ENCODE measurements at places on chromosomes 12 and 14.

- DNase-seq: no peak
These were observed 124.7 kb downstream of the TTC6 start for GRCh38 chr14:37720131-37720530.

DNA sequence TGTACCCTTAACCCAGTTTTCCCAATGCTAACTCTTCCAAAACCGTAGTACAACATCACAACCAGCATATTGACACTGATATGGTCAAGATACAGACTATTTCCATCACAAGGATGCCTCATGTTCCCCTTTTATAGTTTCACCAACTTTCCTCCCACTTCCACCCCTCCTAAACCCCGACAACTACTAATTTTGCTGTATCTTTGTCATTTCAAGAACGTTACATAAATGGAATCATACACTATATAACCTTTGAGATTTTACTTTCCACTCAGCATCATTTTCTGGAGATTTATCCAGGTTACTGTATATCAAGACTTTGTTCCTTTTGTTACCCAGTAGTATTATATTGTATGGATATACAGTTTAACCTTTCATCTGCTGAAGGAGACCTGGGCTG is 88.9 kb downstream of the MED13L start:
- no peak for DNase-seq

DNA sequence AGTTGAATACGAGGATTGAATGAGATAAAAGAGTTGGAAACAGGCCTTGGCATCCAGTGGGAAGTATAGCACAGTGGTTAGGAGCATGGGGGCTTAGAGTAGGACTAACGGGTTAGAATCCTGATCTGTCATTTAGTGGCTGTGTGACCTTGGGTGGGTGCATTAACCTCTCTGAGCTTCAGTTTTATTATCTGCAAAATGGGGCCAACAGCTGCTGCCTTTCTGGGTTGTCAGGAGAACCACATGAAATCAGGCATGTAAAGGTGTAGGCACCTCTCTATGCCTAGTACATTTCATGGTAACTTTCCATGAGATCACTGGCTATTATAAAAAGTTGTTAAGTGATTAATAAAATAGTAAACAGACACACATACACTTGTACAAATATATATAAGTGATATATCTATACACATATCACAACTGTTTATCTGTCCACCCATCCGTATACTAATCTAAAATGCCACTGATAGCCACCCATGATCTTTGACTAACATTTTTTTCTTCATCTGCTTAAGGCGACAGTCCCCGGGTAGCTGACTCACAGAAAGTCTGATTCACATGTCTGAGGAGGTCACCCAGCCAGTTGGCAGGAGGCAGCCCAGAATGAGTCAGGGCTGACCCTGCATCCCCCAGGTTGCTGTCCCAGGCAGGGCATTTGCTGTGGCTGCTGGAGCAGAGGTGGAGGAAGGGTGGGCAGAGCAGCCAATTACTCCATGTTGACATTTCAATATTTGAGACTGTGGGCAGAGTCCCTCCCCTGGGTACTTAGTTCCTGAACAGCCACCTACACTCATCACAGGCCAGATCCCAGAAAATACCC is 125.6 kb upstream of the NOS1 start:
- no peak for DNase-seq

- DNase-seq: no peak
These were observed 856.6 kb upstream of the MGAT4C start for GRCh38 chr12:87112571-87113345.

DNA sequence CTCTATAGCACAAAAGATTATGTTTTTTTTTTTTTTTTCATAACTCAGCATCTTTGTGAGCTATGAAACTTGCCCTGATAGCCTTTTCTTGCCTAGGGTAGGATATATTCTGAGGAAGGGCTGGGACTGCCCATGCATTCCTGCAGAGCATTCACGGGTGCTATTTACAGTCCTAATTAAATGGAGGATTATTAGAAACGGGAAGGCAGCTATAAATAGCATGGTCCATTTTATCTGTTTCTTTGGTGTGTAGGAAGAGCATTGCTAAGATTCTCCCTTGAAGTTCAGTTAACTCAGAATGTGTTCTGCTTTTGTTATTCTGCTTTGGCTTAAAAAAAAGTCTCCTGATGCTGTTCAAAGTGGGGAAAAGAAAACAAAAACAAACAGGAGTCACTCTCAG is 630.9 kb downstream of the DIO2 start:
- DNase-seq: no peak

GRCh38 chr12:125247477-125247876 is 182.2 kb downstream of the AACS start:
- no peak for DNase-seq

DNA sequence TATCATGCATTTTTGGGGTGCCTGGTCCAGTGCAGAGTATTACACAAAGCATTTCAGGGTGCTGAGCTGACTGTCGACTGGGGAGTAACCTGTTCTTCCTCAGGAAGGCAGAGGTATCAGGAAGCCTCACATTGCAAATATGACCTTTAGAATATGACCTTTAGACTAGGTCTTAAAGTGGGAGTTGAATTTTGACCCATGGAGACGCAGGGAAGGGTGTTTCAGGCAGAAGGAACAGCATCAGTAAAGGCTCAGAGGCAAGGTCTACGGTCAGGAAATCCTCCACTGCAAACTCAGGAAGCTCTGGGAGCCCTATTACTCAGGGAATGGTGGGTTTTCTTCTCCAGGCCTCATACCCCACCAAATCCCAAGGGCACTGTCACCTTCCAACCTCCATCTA is 11.3 kb downstream of the HNF1A start:
- DNase-seq: no peak

DNA sequence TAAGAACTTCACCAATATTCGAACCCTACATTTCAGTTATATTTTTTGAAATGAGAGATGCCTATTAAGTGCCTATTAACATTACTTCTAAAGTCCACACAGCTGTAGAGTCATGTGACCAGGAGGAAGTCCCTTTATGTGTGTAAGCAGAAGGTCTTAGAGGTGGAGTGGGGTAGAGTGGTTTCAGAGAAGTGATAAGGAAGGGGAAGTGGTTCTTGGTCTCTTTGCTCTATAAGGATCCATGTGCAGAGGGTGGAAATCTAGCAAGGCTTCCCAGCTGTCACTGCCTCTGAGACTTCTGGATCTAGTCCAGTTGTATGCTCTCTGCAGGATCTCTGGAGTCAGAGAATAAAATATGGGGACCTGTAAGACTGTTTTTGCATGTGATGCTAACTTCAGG is 673.9 kb downstream of the FLRT2 start:
- no peak for DNase-seq

DNA sequence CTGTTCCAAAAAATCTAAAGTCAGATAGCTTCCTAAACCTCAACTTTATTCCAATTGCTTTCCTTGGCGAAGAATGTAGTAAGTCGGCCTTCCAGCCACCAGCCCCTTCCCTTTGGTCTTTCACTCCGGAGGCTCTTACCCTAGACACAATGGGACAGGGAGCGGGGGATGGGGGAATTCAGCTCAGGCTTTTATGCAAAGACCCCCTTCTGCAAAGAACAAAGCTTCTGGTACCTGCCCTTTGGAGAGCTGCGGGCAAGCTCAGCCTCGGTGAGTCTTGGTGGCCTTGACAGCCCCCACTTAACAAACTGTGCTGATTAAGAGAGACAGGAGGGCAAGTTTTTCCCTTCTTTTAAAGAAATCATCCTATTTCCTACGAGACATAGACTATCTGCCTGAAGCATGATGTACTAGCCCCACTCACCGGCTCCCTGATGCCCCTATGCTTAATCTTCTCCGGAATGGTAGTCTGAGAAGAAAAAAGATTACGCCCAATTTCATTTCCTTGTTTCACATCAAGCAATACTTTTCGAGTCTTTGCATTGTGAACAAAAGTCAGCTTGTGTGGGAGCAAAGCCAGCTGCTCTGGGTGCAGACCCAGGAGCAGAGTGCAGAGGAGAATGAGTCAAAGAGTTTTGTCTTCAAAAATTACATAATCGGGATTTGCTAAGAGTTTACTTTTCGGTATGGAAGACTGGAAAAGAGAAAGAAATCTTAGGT is 1.5 kb upstream of the NANOG start:
- DNase-seq: no peak

DNA sequence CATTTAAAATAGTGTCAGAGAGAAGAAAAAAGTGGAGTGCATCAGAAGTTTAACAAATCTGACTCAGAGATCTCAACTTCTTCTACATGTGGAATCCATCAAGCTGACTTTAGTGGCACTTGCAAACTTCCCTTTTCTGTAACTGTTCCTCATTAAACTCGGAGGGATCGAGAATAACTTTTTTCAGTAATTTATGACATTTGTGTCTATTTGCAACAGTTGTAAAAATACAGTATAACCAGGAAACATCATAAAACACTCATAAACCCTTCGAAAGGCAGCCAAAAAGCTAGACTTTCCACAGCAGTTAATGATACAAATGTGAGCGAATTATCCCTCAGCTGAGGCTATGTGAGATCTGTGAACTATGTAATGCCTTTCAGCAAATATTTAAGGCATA is 1936.8 kb upstream of the SEL1L start:
- no peak for DNase-seq

DNA sequence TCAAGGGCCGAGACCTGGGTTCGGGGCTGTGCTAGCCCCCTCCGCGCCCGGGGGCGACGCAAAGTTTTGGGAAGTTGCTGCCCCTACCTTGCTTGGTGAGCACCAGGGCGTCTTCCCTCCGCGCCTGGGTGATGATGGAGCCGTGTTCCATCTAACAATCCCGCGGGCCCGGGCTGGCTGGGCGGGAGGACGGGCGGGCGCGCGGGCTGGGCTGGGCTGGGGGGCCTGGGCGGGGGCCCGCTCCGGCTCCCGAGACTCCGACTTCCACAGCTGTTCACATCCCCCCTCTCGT is 298 bp downstream of the CTDSP2 start:
- DNase-seq: no peak

DNA sequence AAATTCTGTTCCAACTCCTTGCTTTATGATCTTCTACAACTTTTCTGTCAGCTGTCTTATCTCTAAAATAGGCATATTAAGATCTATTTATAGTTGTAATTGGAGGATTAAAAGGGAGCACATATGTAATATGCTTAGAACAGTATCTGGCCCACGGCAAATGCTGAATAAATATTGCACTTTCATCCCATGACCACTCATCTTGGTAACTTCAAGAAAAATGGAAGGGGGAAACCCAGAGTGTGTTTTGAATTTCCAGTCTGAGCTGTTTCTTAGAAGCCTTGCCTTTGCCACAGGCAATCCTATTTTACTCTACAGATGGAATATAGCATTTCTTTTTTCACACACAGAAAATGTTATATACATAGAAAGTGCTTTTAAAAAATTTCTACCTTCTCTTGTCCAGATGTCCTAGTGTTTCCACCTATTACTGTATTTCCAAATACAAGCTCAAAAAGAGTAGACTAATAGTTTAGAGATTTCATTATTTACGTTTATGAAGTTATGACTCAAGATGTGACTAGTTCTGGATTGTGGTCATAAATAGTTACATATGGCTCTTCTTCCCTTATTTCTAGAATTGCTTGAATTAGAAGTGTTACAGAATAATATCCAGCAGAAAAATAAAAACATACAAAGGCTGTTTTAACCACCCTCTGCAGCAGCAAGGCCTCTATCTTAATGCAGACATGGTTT is 6.2 kb upstream of the STXBP6 start:
- DNase-seq: no peak

All from stimulated activated CD4-positive, alpha-beta T cell treated with anti-CD3 and anti-CD28 coated beads, Interleukin-2, amount 100 ng/mL, for 4 hours (primary cell).